ENCODE measurements at places on chromosomes 12 and 14.

DNA sequence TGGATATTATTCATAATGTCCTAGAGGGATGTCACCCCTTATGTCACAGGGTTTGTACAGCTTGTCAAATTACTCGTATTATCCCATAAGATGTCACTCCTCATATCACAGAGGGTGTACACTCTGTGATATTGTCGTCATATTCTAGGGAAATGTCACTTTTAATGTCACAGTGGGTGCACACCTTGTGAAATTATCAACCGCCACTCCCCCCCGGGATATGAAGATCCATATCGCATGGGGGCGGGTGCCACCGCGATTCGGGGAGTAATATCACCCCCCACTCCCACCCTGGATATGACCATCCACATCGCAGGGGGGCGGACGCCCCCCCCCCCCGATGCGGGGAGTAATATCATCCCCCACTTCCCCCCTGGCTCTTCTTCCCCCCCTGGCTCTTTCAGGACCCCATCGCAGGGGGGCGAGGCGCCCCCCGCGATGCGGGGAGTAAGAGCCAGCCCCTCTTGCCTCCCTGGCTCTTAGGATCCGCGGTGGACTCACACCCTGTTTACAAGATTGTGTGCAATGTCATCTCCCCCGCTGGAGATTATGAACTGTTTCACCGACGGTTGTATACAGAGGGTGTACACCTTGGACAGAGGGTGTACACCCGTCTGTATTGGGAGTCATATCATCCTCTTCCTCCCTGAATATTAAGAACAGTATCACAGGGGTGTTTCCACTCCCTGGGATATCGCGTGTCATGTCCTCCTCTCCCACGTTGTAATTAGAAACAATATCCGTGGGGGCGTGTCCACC is 92.8 kb downstream of the FRMD6 start:
- no peak for DNase-seq

GRCh38 chr14:89719366-89720075 is 235.0 kb downstream of the EFCAB11 start:
- DNase-seq = peak; percentile 18

- DNase-seq = no peak
Measured at GRCh38 chr14:80356413-80356812, 145.1 kb upstream of the DIO2 start.

DNA sequence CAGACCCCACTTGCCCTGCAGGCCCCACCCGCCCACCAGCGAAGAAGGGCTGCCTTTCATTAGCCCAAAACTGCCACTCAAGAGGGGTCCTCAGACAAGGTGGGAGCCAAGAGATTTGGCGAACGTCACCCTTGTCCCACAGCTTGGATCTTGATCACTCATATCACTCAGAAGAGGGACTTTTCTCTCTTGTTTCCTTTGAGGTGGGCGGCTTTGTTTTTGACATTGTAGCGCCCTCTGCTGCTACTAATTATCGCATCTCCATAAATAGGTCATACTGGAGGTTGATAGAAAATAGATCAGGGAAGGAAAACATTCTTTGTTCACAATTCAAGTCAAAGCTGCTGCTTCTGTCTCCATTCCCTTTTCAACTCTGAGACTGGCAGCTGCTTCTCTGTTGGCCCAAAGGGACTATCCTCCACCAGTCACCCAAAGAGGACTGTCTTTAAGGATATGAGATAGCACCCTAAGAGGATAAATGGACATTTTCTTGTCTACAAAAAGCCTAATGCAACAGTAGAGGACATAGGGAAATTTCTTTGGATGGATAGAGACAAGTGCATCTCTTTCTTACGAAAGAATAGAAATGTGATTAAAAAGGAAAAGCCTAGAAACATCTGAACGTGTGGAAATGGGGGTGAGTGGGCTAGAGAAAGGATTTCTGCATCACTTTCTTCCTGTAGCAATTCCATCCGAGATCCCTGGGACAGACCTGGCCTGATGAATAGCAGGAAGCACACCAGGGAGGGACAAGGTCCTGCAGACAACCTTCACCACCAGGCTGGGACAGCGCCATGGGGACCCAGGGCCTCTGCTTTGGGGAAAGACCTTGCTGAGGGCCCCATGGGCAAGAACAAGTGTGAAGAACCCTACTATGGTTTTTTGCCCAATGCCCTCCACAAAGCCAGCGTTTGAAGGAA is 115.8 kb downstream of the DAD1 start:
- DNase-seq = peak; percentile 48

DNA sequence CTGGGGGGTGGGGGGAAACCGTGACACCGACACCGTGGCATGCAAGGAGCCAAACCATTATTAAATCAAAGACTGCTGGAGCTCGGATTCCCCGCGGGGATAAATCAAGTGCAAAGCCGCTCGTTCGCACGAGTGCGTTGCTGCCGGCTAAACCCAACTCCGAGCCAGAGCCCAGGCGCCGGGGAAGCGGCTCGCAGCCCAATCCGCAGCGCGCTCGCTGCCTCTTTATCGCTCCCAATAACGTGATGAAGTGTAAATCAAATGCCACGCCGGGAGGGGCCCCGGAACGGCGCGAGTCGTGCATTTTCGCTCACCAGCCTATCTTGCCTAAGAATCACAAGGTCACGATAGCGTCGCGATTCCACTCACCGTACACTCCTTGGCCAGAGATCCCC is 1.3 kb downstream of the MDGA2 start:
- no peak for DNase-seq

- no peak for DNase-seq
Measured at GRCh38 chr12:3468836-3469235, 22.2 kb upstream of the PRMT8 start.

GRCh38 chr14:61662437-61663311 is 32.6 kb upstream of the HIF1A start:
- DNase-seq = peak; percentile 71

DNA sequence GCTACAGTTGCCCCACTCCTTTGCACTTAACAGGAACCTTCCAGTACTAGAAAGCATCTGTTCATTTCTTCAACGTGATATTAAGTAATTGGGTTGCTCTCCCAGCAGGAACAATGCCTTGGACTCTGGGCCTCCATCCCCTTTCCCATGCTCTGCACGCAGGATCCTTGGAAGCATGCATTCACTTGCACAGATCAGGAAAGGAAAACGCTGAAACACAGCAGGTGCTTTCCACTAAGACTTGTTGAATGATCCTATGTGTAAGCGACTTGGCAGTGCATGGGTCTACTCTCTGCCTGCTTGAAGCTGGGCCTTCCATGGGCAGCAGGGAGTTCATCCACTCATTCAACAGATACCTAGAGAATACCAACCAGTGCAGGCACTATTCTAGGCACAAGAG is 2.3 kb downstream of the LTBP2 start:
- DNase-seq = no peak

GRCh38 chr14:56797569-56798446 is 12.5 kb downstream of the OTX2 start:
- DNase-seq = no peak

DNA sequence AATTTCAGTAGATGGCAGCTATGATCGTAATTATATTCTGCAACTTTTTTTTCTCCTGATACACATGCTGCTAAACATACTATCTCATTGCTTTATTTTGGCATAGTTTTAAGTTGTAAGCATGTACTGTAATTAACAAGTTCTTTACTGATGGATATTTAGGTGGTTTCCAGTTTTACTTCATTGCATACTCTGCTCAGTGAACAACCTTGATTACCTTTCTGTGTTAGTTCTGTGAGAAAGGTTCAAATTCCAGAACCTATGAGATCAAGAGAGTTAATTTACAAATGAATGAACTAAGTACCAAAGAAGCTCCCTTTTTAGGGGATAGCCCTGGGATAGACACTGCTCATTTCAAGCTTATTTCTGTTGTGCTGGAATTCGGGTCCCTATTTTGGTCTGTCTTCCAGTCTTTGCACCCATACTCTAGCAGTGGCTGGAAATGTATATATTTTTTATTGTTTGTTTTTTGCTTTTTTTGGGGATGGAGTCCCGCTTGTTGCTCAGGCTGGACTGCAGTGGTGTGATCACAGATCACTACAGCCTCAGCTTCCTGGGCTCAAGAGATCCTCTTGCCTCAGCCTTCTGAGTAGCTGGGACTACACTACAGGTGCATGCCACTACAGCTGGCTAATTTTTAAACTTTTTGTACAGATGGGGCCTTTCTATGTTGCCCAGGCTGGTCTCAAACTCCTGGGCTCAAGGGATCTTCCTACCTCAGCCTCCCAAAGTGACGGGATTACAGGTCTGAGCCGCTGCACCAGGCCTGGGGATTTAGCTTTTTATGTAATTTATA is 10.6 kb downstream of the PAPOLA start:
- DNase-seq = no peak

DNA sequence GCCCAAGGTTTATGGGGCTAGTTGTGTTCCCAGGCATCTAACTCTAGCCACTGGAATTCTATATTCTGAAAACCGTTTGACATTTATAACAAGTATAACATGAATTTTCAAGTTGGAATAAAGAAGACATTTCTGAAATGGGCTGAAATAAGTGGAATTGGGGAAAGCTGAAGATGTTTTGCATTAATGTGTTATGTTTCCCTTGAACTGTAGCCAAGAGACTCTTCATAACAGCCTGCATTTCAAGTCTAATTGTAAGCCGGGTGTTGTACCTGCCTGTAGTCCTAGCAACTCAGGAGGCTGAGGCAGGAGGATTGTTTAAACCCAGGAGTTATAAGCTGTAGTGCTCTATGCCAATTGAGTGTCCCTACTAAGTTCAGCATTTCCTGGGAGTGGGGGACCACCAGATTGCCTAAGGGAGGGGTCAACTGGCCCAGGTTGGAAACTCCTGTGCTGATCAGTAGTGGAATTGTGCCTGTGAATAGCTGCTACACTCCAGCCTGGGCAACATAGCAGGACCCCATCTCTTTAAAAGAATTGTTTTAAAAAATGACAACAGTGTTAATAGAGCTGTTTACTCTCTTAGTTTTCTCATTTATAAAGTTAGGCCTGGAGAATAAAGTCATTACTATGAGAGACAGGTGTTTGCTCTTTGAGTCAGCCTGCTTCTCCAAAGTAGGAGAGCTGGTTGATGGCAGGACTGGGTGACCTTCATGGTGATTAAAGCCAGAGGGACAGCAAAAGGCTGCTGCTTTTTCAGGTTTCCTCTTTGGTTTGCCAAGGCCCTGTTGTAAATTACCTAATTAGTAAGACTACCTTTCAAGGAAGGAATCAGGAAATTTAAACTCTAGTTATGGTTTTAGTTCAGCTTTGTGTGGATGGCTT is 483.6 kb upstream of the RGS6 start:
- DNase-seq = no peak

- no peak for DNase-seq
Measured at GRCh38 chr12:91630083-91630482, 447.5 kb upstream of the DCN start.

DNA sequence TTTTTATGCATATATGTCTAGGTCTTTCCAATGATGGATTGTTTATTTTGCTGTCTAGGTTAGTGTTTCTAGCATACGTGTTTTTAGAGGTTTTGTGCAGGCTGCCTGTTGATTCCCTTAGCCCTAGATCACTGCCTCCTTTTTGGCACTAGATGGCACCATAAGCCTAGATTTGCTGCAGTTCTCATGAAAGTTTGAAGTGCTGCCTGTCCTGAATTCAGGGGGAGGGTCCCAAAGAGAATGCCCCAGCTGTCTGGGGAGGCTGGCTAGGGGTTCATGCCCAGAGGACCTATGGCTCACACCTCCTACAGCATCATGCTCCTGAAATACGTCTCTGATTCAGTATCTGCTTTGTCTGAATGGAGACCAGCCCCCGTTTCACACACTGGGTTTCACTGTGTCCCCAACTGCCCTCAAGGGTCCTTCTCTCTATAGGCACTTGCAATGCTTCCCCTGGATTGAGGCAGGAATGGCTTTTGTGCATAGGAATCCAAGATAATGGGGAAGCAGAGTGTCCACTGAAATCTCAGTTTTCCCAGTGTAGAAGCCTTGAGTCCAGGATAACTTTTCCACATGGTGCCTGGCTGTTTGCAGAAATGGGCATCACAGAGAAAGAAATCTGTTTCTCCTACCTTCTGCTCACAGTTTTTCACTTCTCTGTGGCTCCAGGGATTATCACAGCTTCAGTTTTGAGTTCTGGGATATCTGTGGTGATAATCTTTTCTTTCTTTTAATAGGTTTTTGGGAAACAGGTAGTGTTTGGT is 14.2 kb upstream of the TXNRD1 start:
- DNase-seq = peak; percentile 42

DNA sequence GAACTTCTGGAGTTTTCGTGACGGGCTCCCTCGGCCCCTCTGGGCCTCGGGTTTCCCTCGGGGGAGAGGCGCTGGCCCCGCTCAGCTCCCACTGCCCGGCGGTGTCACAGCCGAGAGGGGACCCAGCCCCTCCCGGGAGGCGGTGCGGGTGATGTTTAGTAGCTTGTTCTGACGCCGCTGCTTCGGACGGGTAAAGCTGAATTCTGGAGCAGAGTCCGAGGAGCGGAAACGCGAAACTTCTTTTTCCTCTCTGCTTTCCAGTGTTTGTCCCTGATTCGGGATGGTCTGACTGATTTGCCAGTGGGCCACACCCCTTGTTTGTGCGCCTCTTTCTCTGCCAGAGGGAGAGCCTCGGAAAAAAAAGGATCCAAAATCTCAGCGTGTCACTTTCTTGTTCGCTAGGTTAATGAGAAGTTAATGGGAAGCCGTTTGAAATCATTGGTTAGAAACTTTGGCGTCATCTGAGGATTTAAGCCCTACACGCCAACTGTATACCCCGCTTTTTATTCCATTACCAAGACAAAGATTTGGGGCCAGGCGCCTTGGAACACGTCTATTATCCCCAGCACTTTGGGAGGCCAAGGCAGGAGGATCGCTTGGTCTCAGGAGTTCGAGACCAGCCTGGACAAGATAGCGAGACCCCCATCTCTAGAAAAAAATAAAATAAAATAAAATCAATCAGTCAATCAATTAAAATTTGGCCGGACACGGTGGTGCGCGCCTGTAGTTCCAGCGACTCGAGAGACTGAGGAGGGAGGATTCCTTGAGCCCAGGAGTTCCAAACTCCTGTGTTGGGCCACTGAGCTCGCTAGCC is 756 bp downstream of the TULP3 start:
- peak; percentile 2 for DNase-seq

DNA sequence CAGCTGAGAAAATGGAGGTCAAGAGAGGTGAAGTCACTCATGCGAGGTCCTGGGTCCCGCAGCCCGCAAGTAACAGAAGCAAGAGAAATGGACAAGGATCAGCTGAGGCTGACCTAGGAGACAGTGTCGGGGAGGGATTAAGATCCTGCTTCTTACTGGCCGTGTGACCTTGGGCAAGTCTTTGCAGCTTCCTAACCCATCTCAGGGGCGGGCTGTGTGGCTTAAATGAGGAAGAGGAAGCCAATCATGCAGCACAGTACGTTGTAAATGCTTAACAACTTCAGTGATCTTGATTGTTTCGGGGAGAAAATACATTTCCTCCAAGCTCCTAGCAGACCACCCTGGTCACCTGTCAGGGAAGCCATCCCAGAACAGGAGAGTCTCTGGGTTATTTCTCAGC is 7.1 kb upstream of the PGF start:
- peak; percentile 30 for DNase-seq

- DNase-seq = no peak
Measured at GRCh38 chr12:105347499-105347898, 17.0 kb downstream of the C12orf75 start.

- no peak for DNase-seq
Measured at GRCh38 chr12:119202544-119202943, 23.8 kb downstream of the HSPB8 start.

DNA sequence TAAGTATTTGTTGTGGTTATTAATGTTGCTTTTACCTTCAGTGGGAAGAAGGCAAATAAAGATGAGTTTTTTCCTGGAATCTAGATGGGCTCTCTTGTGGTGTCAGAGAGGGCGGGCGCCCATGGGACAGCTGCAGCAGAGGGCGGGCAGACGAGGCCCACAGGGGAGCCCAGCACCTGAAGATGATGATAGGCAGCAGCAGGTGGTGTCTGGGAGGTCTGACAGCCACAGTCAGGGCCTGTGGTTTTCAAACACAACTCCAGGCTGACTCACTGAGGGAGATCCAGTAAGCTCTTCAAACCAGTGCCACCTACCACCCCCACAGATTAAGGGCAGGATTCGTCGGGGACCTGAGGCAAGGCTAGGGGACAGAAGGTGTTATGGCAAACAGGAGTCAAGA is 42.8 kb downstream of the NKX2-1 start:
- DNase-seq = no peak

Data from CD4-positive, alpha-beta T cell treated with Interferon gamma for 1 hour (primary cell).